ENCODE measurements at places on chromosomes 1 and 21.

DNA sequence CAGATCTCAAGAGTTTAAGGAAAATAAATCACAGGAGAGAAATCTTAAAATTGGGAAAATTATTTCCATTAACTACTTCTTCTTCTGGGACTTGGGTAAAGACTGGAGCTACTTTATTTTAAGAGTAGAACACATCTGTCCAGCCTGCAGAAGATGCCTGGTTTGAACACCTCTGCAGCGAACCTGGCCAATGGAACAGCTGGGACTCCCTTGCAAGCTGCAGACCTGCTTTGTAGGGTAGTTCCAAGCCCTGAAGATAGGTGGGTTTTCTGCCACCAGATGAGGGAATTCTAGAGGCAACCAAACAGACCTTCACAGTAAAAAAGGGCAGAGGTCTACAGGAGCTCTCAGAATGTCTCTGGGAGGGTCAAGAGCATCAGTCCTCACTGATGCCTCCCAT is 86.5 kb upstream of the CACNA1E start:
- no peak for DNase-seq

- no peak for DNase-seq
Observed at GRCh38 chr21:39612233-39613040, at the start of gene B3GALT5. TSS of gene B3GALT5 (plus strand) at chr21:39612940. CDS start at chr21:39660560, 47,620 bp downstream.

GRCh38 chr1:50471967-50472366 is 48.7 kb upstream of the DMRTA2 start:
- no peak for DNase-seq

DNA sequence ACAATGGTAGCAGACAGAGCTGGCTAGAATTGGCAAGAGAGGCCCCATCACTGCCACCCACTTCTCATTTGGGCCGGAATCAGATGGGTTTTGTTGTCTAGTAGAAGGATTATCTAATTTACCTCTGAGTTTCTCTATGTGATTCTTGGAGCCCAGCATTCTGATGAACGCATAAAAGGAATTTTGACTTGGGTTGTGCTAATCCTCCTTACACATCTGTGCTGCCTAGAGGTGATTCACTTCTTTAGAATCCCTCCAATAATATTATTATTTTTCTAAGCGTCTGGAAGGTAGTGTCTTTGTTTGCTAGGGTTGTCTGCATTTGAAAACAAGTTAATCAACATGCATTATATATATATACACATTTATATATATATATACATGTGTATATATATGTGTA is 118.1 kb downstream of the RUNX1 start:
- no peak for DNase-seq

GRCh38 chr1:76162254-76162653 is 87.7 kb downstream of the ST6GALNAC3 start:
- no peak for DNase-seq

DNA sequence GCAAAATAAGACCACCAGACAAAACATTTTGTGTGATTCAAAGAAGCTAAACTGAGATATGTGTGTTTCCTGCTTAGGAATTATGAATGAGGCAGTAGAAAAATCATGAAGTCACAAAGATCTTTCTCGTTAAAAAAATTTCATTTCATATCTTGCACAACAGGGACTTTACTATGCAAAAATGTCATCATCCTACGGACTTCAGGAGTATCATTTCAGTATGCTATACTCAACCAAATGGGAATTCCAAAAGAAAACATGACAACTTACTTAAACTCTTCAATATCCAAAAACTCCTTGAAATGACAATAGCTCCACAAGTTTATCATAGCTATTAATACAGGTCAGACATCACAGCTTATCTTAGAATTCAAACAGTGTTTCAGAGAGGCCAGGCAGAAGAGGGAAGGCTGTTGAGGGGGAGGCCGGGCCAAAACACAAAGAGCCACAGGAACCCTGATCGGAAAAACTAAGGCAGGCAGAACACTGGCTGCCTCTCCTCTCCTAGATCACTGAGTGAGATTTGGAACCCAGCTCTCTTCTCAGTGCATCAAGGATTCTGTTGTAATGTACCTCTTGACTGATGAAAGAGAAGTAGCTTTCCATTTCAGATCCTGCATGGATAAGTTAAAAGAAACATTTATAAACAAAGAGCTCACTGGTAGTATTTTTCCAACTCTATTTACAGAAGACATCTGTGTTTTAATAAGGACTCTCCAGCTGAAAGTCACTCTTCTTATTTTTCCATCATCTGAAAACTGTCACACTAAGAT is 66.9 kb downstream of the TESK2 start:
- DNase-seq = no peak

DNA sequence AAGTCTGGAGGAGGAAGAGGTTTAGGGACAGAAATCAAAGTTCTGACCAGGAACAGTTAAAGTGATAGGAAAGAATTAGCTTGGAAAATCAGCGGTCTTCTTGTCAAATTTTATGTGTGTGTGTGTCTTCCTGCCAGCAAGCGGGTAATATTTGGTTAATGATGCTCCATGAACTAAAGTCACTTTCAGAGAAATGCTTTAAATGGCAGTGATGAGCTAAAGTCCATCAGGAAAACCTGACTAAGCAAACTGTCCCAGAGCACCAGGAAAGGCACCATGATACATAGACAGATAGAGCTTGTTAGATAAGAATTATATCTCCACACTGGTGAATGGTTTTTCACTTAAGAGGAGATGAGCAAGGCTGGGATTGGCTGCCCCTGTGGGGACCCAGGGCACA is 10.0 kb upstream of the CDC14A start:
- DNase-seq = no peak

DNA sequence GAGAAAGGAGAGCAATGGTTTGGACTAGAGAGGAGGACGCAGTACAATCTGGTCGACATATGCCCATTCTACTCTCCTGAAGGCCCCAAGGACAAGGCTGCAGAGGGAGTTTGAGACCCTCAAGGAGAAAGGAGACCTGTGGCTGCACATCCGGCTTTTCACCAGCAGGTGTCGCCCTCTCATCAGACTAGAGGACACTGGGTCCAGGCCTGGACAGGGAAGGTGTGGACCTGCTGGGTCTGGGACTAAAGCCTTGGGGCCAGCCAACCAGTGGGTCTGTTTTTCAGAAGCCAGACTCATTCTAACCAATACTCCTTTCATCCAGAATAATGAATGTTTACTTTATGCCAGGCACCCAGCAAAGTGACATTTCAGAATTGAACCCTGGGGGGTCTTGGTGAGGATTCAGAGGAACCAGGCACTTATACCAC is 5.0 kb downstream of the SRARP start:
- DNase-seq = peak; percentile 93

Data from omental fat pad (tissue), 4 donors.